ENCODE measurements at places on chromosomes 11 and 22.

DNA sequence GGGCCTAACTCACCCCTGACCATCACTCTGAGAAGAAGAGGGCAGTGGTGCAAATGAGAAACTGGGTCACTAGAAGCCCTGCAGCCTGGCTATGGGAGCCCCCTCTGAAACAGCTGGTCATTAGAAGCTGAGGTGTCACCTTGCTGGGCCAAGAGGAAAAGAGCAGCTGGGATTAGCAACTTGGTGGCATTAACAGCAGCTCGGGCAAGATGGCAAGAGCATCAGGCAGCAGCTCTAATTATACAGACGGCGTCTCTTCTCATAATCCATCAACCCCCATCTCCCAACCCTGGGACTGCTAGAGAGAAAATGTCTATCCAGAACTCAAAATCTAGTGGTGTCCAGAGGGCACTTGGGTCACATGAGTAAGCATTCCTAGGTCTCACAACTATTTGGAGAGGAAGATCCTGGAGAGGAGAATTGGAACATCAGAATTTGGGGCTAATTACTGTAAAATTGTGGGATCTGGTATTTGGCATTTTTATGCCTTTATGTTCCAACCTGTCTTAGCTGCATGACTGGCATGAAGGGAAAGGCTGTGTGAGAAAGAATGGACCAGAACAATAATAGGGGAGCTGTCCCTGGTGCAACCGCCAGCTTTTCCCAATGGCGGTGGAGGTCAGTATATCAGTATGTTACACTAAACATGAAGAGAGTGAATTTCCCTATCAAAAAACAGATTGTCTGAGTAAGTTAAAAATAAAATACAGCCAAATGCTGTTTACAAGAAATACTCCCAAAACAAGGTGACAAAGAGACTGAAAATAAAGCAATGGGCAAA lies 7.6 kb upstream of the LMO1 start:
- no peak for DNase-seq

GRCh38 chr11:2466869-2467694 lies 22.3 kb downstream of the KCNQ1 start:
- no peak for DNase-seq

GRCh38 chr22:27952779-27953178 lies 33.7 kb upstream of the PITPNB start:
- DNase-seq: no peak

DNA sequence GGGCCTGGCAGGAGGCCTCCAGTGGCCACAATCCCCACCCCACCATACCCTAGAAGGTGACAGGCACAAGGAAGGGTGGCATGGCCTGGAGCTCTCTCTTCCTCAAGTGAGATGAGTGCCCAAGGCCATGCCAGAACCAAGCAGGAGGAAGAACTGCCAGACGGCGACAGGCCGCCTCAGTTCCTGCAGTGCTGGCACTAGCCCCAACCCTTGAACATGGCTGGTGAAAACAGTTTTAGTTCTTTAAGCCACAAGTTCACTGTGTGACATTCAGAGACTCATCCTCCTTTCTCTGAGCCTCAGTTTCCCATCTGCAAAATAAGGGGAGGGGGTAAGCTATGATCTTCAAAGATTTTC lies 9.8 kb downstream of the CHRDL2 start:
- DNase-seq: no peak

GRCh38 chr11:66858186-66858938 lies 1.5 kb downstream of the LRFN4 start:
- no peak for DNase-seq

DNA sequence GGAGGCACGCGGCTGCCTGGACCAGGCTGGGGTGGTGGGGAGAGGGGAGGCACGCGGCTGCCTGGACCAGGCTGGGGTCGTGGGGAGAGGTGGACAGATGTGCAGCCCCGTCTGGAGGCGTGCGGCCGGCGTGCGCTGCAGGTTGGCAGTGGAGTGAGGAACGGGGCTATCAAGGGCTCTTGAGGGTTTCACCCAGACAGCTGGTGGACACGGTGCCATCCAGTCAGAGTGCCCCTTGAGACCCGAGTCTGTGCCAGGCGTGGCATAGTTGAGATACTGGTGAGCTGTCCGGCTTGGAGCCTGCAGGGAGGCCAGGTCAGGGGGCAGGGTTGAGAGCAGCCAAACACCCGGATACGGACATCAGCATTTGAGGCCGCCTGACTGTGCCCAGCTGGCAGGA lies 1.5 kb upstream of the GRAMD4 start:
- DNase-seq: no peak

DNA sequence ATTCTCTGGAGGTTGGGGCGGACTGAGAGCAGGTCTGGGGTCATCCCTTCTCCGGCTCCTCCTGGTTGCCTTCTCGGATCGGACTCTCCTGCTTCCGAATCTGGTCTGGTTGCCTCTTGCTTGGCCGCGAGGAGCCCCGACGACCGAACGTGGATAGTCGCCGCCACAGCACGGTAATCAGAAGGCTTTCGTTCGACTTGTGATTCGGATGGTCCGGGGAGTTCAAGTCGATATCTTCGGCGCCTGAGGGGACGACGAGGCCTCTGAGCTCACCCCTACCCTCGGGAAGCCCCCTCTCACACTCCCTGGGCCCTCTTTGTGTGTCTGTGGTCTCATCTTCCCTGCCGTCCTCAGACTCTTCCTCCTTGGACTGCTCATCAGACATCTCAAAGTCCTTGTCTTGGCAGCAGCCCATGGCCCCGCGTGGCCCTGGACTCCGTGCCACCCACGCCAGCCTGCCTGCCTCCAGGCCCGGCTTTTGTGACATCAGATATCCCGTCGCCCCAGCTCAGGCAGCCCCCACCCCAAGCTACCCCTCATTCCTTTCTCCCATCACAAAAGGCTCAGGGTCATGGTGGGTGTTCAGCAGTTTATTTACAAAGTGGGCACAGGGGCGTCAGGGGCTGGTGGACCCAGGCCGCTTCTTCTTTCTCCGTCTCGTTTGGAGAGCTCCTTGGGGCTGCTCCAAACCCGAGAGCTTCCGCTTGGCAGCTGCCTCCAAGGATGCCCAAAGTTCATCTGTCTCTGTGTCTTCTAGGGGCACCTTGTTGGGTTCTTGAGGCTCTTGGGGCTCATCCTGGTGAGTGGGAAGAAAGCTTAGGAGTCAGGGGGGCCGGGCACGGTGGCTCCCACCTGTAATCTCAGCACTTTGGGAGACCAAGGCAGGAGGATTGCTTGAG lies at the start of gene TEX54:
Gene TEX54 (minus strand): TSS at position 506 of the 899 bp plus-strand sequence.
- DNase-seq: no peak

DNA sequence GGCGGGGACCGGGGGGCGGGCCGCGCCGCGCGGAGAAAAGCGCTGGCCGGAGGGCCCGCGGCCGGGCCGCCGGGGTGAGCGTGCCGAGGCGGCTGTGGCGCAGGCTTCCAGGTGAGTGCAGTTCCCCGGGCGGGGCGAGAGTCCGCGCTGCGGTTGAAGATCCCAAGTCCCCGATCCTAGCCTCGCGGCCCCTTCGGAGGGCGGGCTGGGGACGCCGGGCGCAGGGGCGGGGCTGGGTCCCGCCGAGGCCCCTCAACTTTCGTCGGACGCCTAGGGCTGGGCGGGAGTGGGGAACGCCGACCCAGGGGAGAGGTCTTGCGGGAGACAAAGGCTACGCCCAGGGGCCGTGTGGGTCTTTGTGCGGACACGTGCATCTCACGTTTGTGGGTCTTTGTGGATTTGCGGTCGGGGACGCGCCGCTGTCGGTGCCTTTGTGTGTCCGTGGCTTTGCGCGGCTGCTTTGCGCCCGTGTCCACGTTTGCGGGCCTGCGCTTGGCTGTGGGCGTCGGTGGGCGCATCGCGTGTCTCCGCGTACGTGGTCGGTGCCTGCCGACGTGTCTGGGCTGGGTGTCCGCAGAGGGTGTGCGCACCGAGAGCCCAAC lies at the start of gene TSKU:
Gene TSKU (plus strand): TSS at position 63 of the 602 bp plus-strand sequence. CDS start 12,261 bp downstream, outside the sequence.
- no peak for DNase-seq

DNA sequence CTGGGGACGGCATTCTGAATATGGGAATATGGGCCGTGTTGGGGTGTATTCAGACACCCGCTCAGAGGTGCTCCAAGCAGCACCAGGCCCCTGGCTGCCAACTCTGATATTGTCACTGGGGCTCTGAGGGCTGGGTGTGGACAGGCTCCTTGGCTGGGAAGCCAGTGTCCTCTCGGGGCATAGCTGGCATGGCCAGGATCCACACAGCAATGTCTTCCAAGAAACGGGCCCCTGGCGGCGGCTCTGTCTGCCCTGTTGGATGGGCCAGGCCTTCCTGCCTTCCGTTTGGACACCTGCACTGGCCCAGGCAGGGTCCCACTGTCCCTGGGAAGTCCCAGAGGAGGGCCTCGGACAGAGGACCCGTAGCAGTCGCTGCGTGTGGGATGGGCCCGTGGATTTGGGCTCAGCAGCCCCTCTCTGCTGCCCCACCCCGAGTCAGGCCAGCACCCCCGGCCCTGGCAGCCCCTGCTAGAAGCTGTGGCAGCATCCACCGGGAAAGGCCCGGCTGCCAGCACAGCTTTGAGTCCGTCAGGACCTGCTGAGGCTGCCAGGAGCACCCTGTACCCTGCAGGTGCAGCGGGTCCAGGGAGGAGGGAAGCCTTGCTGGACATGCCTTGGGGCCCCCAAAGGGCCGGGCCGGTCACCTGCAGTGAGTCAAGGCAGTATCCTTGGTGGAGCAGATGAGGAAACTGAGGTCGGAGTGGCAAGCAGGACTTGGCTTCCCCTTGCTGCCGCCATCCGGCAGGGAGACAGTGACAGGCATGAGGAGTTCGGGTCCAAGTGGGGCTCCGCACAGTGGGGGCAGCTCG lies 4.1 kb downstream of the PANX2 start:
- DNase-seq: no peak

DNA sequence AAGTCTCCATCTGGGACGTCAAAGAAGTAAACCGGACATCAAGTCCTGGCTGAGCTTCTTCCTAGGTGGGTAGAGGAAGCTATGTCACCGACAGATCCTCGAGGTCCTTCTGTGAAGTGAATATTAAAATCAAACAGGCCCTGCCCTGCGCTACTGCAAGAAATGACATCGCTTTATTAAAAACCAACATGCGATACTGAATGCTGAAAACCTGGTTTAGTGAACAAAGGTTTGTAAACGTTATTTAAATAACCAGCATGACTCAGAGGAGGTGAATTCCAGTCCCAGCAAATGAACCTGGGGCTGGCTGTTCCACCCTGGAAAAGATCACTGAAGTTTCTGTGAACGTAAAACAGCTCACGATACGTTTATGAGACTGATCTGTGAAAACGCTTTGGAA lies 645 bp downstream of the RTCB start:
- no peak for DNase-seq

- no peak for DNase-seq
Measured at GRCh38 chr11:19121646-19122045, 4.7 kb downstream of the ZDHHC13 start.

DNA sequence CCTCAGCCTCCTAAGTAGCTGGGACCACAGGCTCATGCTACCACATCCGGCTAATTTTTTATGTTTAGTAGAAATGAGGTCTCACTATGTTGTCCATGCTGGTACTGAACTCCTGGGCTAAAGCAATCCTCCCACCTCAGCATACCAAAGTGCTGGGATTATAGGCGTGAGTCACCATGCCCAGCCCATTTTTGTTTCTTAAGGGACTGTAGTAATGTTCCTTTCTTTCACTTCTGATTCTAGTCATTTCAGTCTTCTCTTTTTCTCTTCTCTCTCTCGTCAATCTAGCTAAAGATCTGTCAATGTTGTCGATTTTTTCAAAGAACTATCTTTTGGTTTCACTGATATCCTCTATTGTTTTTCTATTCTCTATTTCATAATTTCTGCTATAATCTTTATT lies 111.0 kb upstream of the APOA1 start:
- DNase-seq: peak; percentile 21

DNA sequence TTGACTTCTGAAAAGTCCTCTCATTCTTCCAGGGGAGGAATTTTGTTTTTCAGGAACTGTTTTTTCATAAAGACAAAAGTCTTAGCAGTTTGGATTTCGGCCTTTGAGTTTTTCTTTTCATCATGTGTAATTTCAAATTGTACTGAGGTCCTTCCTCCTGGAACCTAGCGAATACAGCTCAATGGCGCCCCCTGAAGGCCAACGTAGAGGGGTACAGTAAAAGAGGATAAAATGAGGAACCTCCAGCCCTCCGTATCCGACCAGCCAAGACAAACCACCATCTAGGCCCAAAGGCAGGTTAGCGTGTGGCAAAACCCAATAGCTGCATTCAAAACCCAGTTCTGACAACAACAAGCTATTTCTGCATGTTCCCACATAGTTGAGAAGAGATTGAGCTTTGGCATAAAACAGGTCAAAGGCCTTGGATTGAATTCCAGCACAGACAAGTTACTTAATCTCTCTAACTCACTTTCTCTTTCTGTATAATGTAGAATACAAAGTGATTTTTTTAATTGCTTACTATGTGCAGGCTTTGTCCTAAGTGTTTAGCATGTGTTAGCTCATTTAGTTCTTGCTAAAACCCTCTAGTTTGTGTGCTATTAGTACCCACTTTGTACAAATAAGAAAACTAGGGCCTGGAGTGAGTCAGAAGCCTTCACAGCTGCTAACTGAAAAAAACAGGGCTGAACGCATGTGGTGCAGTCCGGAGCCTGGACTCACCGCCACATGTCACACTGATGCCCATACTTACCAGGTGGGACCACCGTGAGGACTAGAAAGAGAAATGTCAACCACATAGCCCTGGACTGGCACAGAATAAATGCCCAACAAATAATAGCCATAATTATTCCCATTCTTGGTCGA lies 43.2 kb upstream of the ETS1 start:
- peak; percentile 53 for DNase-seq

- DNase-seq: no peak
Measured at GRCh38 chr11:10092426-10092825, 201.6 kb downstream of the SBF2 start.

DNA sequence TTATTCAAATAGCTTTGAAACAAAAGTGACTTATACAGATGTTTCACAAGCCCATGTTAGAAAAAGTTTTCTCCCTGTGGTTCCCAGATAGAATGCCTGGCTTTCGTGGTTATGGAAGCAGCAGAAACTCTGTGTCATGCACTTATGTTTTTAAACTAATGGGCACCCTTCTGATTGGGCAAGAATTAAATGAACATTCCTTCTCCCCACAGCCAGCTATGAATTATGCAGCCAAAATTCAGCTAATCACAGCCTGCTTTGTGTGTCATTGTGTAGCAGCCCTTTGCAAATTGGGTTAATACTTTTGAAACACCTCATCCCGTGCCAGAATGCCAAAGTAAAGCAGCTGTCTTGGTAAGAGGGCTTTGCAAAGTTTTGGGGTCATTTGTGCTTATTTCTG lies 46.9 kb downstream of the PANX1 start:
- DNase-seq: no peak

DNA sequence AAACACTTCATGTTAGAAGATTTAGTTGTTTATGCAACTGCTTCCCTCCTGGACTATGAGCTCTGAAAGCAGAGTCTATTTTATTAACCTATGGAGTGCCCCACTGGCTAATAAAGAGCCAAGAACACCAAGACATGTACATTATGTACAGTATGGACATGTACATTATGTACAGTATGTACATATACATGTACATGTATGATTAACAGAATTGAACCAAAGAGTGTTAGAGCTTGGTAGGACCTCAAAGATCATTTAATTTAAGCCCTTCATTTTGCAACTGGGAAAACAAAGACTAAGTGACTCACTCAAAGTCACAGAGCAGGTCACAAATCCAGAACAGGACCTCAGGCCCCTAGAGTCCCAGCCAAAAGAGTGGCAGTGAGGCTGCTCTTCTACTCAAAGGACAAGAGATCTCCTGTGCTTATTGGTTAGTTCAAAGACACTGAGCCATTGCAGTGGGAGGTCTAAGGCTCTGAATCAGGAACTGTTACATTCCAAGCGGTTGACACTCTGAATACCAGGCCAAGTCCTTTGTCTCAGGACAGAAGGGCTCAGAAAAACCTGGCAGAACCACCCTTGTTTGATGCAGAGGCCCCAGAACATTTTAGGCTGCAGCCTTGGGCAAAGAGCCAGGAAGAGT lies 103.8 kb downstream of the FAM168A start:
- DNase-seq: no peak

- no peak for DNase-seq
Measured at GRCh38 chr11:126587541-126587940, 232.1 kb downstream of the ST3GAL4 start.
